ENCODE measurements at places on chromosomes 6 and 20.

DNA sequence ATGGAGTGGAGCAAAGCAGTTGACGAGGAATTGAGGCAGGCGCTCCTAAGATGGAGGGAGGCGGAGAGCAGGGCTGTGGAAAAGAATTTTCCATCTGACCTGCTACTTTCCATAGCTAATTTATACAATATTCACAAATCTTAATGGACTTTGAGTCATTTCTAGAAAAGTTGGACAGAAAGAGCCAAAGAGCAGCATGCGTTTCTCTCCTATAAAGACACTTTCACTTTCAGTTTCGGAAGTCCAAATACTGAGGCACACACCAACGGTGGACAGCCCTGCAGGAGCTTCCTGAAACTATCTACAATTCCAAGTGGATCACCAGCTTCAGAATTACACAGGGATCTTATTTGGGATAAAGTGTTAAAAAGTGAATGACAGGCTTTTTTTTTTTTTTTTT, 43.5 kb downstream of the PANK2 start:
- no peak for DNase-seq

DNA sequence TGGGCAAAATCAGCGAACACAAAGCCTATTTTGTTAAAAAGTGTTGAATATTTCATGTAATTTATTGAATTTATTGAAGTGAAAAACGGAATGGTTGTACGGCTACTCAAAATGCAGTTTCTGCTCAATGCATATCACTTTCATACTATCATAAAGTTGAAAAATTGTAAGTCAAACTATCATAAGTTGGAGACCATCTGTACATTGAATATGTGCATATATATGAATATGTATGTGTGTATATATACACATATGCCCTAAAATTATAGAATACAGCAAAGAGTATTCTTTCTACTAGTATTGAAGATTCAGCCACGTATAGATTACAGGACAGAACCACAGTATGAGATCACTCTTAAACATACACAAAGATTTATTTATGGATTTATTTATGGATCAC, 499.0 kb upstream of the SULF2 start:
- DNase-seq: no peak

- DNase-seq: no peak
Observed at GRCh38 chr6:115947966-115948541, 112.6 kb downstream of the FRK start.

- no peak for DNase-seq
Observed at GRCh38 chr6:85670573-85670972, 27.9 kb upstream of the SYNCRIP start.

- no peak for DNase-seq
Observed at GRCh38 chr20:23995905-23996666, 7.5 kb upstream of the GGTLC1 start.

DNA sequence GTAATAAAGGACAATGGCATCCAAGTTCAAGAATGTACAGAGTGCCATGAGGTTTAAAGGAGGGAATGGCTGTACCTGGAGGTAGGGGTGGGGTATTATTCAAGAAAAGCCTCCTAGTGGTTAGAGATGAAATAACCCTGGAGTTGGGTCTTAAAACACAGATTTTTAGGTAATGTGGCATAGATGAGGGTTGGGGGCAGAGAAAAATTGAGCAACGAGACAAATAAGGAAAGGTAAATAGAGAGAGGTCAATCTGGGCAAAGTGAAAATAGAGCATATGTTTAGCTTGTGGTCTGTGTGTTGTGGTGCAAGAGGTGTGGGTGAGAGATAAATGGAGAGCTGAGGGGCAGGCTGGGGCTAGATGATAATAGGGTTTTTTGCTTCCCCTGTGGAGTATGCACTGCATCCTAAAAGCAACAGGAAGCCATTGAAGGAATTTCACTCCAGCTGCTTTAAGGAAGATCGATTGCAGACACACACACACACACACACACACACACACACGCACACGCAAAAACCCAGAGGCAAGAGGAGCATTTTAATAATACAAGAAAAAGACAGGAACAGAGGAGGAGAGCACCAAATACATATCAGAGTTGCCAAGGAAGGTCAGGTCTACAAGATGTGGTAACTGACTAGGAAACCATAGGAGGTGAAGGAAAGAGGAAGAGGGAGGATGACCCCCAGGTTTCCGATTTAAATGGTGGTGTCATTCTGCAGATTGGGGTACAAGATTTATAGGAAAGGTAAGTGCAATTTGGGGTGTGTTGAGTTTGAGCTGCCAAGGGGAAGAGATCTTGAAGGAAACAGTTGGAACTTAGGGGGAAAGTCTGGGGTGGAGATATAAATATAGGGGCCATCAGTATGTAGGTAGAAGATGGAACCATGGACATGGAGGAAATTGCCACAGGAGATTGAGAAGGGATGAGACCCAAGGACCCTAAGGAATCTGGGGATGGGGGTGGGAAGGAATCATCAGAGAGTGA, 31.3 kb upstream of the ADGRF1 start:
- DNase-seq: no peak

GRCh38 chr6:7938562-7939183, 28.1 kb upstream of the TXNDC5 start:
- no peak for DNase-seq

- DNase-seq: no peak
Observed at GRCh38 chr6:20922743-20923142, 388.5 kb downstream of the CDKAL1 start.

DNA sequence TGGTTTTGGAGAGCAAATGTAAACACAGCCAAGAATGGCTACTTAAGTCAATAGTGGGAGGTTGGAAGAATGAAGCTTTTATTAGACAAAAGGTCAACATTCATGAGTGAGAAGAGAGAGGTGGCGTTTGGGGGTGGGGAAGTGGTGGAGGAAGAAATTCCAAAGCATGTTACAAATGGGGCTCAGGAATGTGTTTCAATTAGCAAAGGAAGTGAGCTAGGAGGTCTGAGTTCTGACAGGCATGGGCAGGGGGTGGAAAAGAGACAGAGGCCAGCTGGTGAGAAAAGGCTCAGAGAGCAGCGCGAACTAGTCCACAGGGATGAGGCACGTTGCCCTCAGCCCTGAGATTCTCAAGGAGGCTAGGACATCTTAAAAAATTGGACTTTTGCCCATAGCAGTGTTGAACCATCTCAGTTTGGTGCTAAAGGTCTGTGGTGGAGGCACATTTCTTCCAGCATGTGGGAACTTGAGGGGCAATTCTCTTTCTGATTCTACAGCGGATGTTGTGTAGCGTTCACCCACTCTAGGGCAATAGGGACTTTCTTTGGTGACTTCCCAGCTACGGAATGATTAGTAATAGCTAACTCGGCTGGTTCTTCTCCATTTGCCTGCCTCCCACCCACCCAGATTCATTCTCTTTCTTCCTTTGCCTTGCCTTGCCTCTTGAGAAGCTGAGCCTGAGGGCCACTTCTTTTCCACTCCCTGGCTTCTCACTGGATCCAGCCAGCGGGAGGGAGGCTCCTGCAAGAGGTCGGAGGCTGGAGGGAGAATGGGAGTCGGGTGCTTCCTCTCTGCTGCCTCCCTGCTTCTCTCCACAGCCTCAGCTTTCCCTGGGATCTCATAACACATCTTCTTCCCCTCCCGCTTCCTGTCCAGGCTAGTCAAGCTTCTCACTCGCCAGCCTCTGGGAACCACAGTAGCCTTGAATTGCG, 45.1 kb upstream of the NEDD9 start:
- peak; percentile 73 for DNase-seq

GRCh38 chr6:152863618-152864326, 113.2 kb downstream of the VIP start:
- DNase-seq: peak; percentile 44

GRCh38 chr20:42485556-42485955, 704.1 kb downstream of the PTPRT start:
- no peak for DNase-seq

GRCh38 chr6:54192993-54193392, 81.8 kb downstream of the MLIP start:
- DNase-seq: no peak

- no peak for DNase-seq
Observed at GRCh38 chr6:26599134-26599533, 2.4 kb downstream of the ABT1 start.

DNA sequence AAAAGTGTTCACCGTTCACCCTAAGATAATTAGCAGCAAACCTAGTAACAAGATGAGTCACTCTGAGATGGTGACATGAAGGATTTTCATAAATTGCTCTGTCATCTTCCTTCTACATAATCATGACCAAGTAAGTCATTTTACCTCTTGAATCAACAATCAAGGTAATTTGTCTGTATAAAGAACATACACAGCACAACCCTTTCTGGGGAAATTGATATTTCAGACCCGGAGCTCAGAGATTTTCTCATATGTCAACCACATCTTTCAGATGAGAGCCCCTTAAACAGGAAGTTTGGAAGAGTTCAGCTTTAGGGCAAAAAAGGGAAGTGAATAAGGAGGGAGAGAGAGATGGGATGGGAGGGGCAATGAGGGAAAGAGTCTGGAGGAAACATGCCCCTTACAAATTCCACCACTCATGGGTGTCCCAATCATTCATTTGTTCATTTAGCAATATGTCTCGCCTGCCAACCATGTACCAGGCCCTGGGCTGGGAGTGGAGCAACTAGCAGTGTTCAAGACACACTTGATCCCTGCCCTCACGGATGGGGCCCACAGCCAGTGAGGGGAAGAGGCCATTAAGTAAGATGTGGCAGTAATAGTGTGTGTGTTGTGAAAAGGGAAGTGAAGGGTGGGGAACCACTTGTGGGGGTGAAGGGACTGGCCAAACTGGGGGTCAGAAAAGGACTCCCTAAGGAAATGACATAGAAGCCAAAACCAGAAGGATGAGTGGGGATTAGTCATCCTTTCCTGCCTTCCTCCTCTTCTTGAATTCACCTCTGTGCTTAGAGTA, 190.9 kb downstream of the MAFB start:
- no peak for DNase-seq

DNA sequence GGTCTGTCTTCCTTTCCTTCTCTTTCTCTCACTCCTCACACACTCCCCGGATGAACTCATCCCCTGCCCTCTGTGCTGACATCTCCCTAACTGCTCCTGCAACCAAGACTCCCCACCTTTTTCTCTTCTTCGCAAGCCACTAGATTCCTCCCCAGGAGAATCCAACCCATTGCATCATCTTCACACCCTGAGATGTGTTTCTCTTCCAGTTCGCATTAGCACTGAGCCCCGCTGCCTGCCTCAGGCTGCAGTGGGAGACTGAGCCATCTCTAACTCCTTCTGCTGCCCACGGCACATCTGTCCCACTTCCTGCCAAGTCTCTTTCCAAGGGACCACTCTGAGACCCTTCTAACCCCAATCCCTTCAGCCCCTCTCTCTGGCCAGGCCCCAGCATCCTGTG, 67.2 kb upstream of the NNAT start:
- DNase-seq: no peak

DNA sequence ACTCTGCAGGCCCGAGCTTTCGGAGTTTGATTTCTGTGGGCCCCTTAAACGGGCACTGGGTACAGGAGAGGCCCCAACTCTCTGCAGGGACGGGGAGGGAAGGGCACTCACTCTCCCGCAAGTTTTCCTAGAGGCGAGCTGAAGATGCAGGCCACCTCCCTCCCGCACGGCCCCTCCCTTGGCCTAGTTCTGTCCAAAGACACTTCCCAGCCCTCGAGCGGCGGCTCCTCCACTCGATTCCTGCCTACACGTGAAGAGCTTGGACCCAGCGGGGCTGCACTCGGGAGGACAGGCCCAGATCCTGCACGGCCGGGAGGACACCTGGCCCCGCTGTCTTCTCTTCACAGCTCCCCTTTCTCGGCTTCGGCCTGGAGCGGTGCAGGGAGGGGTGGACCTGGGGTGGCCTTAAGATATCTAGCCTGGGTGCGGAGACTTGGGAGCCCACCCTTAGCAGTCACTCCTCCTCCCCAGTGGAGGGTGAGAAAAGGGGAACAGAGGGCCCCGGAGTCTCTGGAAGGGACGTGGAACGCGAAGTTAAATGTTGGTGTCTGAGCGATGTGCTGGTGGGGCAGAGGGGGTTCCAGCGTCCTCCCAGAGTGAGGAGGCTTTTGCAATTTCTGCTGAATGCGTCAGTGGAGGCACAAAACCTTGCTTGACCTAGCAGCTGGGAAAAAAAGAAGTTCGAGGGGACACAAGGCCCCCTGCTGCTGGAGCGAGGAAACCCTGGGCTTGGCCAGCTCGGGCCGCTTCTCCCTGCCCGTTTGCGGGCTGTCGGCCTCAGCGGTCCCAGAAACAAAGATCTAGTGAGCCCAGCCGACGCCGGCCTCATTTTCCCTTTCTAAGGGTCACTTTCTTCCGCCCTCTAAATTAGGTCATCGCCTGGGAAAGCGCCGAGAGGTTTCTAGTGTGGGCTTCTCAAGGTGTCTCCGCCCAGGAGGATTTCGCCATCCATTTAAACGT, 4.9 kb downstream of the OLIG3 start:
- no peak for DNase-seq

DNA sequence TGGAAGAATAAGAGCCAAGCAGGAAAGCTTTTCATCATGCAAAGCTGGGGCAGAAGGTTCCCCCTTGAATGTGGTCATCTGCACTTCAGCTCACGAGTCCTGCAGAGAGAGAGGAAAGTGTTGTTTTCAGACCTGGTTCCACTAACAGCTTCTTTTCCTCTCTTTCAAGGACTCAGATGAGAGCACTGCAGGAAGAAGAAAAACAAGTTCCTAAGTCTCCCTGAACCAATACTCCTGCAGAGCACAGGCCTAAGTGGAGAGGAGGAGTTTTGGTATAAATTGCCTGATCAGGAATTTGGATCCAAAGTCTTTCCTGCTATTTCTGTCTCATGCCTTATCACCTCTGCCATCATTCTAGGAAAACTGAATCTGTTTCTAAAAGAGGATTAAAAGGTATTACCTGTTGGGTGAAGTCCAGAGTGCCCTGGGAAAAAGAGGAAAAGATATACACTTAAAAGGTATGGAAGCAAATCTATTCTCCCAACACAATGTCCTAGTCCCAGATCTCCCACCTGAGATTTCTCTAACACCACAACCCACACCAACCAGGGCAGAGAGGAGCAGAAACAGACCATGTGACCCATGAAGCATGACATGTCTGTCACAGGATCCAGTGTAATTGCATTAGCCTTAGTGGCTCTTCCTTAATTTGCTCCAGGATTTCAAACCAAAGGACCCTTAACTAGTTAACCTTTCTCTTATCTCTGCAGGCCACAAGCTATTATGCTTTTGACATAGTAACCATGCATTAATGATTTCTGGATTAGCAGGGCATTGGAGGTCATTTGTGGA, 12.2 kb downstream of the HLA-DRB5 start:
- no peak for DNase-seq

- DNase-seq: no peak
Observed at GRCh38 chr6:136921381-136921935, 643 bp upstream of the SLC35D3 start.

DNA sequence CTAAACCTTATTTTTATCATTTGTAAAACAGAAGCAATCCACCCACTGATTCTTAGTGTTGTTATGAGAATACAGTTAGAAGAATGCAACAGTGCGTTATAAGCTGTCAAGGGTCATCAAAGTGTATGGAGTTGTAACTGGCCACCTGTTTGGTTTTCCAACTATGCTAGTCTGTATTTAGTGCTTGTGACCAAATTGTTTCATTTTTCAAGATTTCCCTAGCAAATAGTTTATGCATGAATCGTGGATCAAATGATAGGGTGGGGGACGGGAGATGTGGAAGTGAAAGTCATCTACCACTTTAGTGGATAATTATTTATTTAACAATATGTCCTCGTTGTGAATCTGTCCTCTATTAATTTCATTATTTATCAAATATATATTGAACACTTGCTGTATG, 175.4 kb upstream of the HDDC2 start:
- no peak for DNase-seq

- no peak for DNase-seq
Observed at GRCh38 chr6:45610832-45611231, 233.1 kb upstream of the SUPT3H start.

Measured in AG09309 (cell line).